Stimulated activated CD4-positive, alpha-beta T cell treated with anti-CD3 and anti-CD28 coated beads, TNF-alpha, amount 100 ng/mL, for 4 hours (primary cell): ENCODE measurements at places on chromosomes 6 and 20.

DNA sequence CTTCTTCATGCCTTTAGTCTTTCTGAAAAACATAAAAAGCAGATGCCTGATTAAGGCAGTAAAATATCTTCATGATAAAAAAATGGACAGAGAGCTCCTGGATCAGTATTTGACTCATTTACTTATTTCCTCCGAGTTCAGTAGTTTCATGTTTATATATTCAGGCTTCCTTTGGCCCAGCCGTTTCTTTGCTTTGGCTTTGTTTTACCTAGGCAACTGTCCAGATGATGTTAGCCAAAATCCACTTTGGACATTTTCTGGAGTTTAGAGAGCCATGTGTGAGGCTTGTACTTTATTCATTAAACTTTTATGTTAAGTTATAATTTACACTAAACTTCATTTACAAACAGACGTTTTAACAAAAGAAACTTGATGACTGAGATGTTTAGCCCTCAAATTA is 307.1 kb upstream of the RSPO3 start:
- no peak for DNase-seq

DNA sequence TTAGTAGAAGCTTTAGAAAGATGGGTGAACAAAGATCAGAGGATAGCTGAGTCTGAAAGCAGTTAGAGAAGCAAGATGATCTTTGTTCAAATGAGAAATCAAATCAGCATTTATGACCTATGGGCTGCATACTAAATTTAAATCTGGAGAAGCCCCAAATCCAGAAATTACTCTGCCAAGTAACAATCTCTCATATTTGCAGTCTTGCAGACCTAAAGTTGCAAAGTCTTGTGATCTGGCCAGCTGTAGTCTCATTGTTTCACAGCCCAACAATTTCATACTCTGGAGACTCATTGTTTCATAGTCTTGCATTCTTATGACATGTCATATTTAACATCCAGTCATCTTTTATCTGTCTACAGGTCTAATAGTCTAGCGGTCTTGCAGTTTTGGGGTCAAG is 364.9 kb upstream of the RSPO3 start:
- DNase-seq: no peak

GRCh38 chr20:1377341-1377871 is 15.4 kb downstream of the FKBP1A start:
- no peak for DNase-seq

DNA sequence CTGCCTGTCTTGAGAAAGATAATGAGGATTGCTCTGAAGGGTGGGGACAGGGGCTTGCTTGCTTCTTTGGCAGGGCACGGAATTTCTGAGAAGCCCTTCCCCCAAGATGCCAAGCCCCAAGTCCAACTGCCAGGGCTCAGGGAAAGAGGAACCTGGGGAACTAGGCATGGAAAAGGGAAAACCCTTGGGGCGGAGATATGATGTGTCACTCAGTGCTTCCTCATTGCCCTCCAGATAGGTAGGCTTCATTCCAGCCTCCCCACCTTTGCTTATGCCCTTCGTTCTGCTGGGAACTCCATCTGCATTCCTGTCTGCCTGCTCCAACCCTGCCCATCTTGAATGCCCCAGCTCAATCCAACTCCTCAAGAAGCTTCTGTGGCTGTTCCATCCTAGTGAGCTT is 61.2 kb downstream of the VEGFA start:
- DNase-seq: no peak

DNA sequence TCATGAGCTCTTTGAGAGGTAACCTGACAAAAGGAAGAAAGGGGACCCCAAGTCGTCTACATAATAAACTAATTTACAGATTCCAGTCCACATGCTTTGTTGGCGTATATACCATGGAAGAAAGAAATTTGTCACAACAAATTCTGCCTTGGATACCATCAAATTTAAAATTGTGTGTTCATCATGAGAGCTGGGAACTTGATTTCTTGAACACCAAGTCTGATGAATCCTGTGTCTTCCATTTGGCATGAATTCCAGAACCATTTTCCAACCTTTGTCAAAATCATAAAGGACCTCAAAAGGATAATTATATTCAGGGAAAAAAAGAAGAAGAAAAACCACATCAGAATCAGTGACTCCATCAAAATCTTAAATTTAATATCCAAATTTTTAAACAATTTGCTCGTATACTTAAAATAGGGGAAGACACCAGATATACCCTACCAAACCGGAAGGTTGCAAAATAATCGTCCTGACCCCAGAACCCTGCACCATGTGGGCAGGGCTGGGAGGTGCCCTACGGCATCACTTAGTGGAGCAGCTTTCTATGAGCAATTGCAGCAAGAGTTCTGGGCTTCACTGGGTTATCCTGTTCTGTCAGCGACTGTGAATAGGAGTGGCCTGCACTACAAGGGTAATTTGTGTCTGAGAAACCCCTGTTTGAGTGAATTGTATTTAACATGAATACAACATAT is 74.1 kb upstream of the INSM1 start:
- no peak for DNase-seq

GRCh38 chr20:25315418-25316210 is 67.7 kb downstream of the PYGB start:
- DNase-seq: no peak

DNA sequence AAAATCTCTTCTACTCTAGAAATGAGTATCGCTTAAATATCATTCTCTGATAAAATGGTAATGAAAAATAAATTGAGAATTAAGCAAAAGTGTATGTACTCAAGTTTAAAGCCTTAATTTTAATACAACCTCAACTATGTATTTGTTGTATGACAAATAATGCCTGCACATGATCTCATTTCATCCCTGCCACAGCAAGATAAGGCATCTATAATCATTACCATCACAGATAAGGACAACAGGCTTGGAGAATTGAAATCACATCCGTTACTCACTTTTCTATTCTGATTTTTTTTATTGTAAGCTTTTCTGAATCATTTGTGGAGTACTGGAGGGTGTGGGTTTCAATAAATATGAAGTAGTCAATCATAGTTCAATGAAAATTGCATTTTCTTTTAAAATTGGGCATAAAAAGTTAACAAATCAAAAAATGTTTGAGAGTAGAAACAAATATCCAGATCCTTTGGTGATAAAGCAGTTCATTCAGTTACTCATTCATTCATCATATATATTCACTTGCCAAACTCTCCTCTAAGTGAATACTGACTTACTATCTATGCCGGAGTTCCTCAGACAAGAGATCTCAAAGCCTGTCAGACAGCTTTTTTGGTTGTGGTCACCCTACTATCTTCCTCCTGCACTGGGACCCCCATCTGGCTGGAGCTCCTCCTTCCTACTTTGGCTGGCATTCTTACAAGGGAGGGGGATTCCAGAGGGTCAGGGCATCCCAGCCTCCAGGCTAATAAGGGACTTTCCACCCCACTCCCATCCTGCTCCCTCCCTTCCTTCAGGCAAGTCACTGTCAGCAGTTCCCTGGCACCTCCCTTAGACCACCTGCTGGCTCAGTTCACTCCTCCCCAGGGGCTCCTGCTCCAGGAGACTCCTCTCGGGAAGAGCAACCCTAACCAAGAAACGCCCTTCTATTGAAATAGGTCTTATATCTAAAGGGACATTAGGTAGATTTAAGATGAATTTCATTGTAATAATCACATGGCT is 118.6 kb downstream of the OGFRL1 start:
- DNase-seq: no peak

DNA sequence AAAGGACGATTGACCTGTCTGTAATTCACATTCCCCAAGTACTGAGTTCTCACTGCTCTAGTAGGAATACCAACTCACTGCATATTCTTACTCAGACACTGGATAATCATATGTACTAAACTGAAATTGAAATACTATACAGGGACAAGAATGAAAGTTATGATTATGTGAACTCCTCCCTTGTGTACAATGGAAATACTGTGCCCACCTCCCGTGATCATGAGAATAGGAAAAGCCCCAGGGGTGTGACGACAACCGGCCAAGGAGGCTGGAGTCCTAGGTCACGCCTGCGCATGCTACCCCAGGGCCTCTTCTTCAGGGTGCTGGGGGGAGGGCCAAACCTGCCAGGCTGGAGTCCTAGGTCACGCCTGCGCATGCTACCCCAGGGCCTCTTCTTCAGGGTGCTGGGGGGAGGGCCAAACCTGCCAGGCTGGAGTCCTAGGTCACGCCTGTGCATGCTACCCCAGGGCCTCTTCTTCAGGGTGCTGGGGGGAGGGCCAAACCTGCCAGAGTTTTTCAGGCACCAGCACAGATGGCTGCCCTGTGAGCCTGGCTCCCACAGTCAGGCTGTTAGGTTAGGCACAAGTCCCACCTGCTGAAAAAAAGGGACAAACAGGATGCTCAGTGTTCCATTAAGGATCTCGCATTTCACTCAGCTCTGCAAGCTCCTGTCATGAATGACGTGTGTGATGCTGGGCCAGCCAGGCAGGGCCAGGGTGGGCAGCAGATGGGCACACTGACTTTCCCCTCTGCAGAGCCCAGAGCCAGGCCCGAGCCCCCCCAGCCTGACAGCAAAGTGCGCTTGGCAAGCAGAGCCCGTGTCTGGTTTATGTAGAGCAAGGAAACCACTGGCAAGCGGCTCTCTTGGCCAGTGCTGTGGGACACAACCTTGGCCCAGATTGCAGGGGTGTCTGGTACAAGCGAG is 107.7 kb downstream of the FOXF2 start:
- no peak for DNase-seq

GRCh38 chr6:138523347-138524210 is 24.3 kb upstream of the NHSL1 start:
- no peak for DNase-seq
